ENCODE measurements at places on chromosomes 1 and 21.

DNA sequence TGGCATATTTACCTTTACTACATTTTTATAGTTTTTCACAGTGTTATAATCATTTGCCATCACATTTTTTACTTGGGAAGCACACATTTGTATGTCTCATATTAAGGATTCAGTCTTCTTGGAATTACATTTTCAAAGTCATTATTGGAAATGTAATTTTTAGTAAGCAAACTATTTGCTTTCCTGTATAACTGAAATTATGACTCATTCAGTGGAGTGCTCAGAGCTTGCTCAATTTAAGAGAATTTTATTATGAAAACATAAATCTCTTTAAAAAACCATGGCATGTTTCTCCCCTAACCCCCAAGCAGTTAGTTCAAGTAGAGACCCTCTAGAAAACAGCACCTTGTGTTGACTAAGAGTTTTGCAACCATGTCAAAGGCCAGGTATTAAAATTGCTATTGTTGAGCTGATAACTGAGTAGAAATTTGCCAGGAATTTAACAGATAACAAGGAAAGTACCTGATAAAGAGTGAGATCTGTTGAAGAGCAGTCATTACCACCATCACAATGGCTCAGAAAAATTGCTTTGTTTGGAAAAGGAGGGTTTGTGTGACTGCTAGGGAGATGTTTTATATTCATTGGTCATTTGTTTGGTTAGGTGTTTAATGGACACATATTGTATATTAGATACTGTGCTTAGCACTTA is 105.9 kb downstream of the KCNK2 start:
- DNase-seq, result no peak

DNA sequence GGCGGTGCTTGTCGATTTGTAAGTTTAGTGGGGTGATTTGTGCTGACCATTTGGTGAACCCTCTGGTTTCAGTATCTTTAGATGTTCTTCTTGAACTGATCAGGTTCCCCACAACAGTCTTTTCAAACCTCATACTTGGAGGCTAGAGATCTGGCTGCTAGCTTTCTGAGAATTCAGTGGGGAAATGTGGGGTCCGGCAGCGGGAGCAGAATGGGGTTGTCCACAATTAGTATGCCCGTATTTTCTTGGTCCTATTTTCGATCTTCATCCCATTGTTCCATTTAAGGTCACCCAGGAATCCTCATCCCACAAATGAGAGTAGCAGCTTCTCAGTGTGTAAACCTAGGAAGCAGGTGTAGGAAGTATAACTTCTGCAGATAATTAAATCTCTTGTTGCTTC is 10.3 kb upstream of the TPTE start:
- no peak for DNase-seq

- no peak for DNase-seq
Measured at GRCh38 chr1:62774971-62775595, 8.8 kb upstream of the ATG4C start.

DNA sequence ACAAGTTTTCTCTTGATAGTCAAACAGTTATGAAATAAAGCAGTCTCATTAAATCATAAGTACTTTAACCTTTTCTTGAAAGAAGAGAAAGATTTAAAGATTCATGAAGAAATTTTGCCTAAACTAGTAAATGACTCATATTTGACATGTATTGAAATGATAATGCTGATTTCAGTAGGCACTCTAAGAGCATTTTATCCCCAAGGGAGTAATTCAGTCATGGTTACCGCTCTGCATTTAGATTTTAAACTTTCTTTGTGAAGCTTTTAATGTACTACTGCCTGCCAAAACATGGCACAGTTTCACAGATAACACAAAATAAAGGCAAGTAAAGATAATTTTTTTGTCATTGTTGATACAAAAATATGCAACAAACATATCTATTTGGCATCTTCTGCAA is 6.8 kb downstream of the USH2A start:
- DNase-seq, result no peak

GRCh38 chr1:158998781-158999161 is 10.9 kb upstream of the IFI16 start:
- DNase-seq, result peak; percentile 81

- no peak for DNase-seq
Measured at GRCh38 chr21:42299324-42300044, 15.7 kb downstream of the TFF3 start.

- DNase-seq, result no peak
Measured at GRCh38 chr1:63408331-63408730, 40.9 kb downstream of the ALG6 start.

DNA sequence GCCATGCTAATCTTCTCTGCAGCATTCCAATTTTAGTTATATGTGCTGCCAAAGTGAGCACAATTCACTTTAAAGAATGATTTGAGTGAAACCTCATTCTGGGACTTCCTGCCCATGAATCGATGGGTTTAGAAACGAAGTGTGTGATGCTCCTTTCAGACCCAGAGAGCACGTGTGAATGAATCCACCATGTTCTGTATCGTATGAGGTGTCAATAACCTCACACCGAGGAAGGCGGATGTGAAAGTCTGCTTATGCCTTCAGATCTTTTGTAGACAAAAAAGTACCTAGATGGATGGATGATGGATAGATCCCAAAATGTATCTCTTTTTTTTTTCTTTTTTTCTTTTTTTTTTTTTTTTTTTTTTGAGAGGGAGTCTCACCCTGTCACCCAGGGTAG is 13.8 kb downstream of the UBASH3A start:
- DNase-seq, result peak; percentile 50

GRCh38 chr1:52636721-52637695 is 4.0 kb downstream of the SHISAL2A start:
- peak; percentile 86 for DNase-seq

- no peak for DNase-seq
Measured at GRCh38 chr1:234315588-234315987, 57.7 kb upstream of the COA6 start.

DNA sequence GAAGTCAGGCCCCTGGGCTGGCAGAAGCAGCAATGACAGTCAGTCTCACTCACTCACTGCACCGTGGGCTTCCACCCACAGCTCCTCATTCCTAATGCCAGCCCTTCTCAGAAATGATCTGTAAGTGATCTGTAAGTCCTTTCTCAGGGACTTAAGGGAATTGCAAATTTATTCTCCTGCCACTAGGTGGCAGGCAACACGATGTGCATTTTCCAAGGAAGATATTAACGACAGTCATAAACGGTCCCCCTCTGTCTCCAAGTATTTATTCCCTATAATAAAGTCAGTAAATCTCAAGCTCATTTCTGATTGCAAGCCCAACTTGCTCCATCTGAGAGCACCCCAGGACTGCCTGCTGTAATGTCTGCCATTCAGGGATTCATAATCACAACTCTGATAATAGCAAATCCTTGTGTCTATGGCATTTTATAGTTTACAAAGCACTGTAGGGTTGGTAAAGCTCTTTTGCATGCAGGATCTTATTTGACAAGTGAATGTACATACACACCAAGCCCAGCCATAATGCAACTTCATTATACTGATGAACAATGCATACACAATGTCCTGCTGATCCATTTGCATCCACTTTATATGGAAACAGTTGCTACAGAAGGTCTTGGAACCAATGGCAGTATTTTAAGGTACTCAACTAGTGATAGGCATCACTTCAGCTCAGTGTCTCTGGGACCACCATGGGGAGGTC is 380.5 kb upstream of the CAMK1G start:
- DNase-seq, result peak; percentile 20

DNA sequence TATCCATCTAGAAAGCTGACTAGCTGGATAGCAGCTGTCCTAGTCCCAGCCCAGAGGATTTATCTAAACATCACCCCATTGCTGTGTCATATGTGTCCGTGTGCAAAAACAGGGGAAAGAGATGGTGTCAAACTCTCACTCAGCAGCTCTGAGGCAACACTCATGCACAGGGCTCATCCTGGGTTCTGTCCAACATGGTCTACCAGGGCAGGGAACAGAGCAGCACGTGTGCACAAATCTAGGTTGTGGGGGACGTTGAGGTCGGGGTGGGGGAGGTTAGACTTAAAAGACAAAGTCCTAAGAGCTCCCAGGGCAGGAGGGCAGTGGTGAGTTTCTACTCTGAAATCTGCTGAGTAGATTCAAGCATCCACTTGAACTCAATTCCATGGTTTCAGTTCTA is 16.2 kb downstream of the PI4KB start:
- no peak for DNase-seq

DNA sequence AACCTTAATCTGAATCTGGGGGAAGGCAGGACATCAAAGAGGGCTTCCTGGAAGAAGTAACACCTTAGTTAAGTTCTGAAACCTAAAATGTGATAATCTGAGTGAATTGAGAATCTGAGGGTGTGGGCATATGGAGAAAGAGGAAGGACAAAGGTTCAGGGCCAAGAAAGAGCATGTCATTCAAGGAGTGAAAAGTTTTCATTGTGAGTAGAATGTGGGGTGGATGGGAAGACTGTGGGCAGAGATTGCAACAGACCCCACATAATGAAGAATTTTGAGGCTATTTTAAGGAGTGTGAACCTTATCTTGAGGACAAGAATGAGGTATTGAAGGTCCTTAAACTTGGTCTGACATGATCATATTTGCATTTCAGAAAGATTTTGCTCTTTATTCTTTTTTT is 227.2 kb downstream of the PTGER3 start:
- DNase-seq, result no peak

DNA sequence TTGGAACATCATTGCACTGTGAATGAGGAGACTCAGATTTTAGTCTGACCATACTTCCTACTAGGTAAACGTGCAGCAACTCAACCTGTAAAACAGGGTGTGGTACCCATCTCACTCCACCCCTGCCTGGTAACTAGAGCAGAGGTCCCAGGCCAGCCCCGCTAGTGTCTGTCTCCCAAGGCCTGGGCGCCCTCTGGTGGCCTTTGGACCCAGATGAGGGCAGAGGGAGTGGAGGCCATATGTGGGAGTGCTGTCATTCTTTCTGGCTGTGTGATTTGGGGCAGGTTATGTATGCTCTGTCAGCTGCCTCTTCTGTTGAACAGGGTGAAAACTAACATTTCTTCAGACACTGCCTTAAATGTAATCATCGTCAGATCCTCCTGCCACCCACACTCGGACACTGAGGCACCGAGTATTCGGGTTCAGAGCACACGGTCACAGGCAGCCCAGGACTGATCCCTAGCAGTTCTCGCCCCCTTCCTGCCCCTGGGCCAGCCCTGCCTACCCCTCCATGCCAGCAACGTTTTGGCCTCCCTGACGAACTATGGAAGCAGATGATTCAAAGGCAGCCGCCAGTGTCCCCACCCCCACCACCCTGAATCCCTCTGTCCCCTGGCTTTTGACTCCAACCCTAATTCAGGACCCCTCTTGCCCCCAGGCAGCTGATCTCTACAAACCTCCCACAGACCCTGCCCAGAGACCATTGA is 76.0 kb downstream of the CD247 start:
- peak; percentile 88 for DNase-seq

Measured in CD4-positive, alpha-beta T cell treated with Interleukin-12 subunit alpha and Interleukin-12 subunit beta, for 1 hour (primary cell).